ENCODE measurements at places on chromosomes 7 and 10. TPM values are rescaled to one million over a fixed set of nuclear protein-coding genes. Genes with fewer than 3 reads are reported as not detected.

DNA sequence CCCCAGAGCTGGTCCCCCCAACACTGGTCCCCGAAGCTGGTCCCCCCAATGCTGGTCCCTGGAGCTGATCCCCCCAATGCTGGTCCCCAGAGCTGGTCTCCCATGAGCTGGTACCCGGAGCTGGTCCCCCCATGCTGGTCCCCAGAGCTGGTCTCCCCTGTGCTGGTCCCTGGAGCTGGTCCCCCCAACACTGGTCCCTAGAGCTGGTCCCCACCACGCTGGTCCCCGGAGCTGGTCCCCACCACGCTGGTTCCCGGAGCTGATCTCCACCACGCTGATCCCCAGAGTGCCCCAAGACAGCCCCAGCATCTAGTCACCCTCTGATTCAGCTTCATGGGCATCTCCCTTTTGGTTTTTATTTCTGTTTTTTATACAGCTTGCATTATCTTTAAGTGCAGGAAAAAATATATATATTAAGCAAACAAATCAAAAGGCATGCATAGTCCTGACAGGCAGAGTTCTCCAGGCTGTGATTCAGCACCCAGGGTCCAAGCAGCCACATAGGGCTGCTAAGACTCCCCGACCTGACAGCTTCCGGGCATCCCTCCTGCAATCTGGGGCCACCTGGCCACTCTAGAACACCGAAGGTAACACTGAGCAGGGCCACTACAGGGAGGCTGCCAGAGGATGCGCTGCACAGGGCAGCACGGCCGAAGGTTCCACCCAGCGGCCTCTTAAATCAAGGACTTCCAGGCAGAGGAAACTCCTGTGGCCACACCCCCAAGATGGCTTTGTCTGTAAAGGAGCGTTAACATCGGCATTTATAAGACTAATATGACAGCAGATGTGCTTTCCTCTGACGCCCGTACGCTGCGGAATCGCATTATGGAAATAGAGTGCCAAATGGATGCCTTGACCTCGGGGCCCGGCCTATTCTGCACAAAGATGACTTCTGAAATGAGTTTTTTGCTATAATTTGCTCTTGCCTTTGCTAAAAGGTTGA is 215.0 kb downstream of the PTPRN2 start:
- no peak for DNase-seq

- no peak for DNase-seq
These were observed 13.3 kb upstream of the CNPY1 start for GRCh38 chr7:155559519-155560108.

DNA sequence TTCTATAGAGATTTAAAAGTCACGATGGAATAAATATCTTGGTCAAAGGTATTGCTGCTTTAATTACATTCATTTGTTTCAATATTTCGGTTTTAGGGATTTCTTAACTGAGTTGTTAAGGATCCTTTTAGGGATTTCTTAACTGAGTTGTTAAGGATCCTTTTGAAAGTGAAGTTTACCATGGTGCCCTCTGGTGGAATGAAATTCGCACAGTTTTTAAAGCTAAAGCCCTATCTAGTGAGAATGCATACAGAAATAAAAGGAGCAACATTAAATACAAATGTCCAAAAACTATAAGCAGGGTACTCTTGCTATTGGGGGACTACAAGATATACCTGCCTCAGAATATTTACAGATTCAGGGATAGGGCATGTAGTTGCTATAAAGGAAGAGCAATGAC is 193.7 kb downstream of the RNLS start:
- peak; percentile 10 for DNase-seq

DNA sequence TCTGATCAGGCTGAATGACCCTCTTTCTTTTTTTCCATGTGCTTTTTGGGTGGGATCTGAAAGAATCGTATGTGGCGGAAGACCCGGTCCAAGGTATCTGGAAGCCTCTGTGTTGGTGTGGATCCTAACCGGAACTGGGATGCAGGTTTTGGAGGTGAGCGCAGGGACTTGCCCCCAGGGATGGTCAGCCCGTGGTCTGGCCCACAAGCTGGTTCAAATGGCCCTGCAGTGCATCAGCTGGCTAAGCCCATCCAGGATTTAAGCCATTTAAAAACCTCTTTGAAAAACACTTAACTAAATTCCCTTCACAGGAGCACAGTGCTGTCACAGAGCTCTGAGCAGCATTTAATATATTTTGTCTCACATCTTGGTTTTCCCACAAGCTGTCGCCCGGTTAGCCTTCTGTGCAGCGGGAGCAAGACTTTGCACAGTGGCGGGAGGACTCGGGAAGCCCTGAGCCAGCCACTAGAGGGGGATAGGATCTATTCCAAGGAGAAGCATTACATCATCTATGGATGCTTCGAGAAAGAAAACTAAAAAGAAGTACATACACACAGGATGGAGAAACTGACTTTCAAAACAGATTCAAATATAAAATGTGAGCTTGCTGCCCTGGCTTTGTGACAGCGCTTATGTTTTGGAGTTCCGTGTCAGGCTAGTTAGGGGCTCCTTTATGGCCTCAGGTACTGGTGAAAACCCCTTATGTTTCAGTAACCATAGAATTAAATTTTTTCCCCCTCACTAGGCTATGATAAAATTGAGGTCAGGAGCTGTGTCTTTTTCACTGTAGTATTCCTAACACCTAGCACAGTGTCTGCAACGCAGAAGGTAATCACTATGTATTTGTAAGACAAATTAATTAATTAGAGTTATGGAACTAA is 11.3 kb downstream of the CPA2 start:
- DNase-seq = no peak

DNA sequence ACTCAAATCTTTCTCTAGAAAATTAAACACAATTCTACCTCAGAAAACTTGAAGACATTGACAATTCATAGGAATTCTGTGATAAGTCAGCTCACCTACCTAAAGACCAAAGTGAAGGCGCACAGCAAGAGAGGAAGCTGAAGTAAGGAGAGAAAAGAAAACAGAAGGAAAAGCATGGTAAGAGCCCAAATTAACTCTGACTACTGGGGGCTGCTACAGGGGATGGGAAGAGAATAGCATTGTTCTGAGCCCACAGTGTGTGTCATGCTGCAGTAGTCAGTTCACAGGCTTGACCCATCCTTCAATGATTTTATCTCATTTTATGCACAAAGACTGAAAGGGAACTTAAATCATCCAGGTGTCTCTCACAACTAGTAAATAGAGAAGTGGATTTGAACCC is 111.3 kb downstream of the PTEN start:
- DNase-seq = no peak

- no peak for DNase-seq
These were observed 54.7 kb downstream of the ARHGAP22 start for GRCh38 chr10:48550071-48550691.

- DNase-seq = no peak
These were observed 66.9 kb upstream of the FHIP2A start for GRCh38 chr10:114754445-114755320.

DNA sequence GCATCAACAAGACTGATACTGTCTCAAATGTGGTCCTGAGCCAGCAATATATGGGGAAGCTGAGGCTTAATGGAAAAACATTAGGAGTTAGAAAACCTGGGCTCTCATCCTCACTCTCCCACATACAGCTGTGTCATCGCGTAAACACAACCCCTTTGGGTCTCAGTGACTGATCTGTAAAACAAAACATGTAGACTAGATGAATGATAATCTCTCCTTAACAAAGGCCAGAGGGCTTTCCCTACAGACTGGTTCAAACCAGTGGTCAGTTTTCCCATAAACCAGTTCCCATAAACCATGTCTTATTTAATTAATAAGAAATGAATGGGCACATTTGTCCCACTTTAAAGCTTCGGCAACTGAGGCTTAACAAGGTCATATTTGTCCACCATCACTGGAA is 48.1 kb downstream of the OSBPL3 start:
- no peak for DNase-seq

GRCh38 chr7:24843821-24844434 is 86.7 kb upstream of the GSDME start:
- DNase-seq = no peak

DNA sequence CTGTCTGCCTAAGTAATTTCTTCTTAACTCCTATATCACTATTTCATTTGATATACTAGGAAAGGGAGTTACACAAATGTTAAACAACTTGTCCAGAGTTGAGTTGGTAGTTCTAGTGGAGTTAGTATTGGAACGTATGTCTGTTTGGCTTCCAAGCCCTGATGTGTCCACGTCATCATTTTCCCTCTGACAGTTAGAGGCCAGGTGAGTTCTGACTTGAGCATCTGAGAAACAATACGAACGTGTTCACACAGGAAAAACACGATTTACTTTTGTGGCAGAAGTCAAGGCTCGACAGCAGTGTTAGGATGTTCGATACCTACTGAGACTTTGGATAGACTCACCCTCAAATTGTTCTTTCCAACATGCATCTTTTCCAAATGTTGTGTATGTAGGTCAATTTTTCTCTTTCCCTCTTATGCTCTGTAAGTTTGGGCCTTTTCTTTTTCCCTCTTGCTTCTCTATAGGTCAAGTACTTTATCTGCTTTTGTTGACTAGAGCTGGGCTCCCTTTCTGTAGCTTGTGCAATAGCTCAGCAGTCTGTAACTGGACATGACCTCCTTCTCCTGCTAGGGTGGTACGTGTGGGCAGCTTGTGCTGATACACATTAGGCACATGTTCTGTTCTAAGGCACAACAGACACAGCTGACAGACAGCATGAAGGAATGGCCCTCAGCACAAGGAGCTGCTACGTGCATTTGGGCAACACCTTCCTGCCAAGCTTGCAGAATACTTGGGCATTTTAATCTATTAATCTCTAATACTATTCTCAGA is 222.9 kb downstream of the PTEN start:
- DNase-seq = no peak

DNA sequence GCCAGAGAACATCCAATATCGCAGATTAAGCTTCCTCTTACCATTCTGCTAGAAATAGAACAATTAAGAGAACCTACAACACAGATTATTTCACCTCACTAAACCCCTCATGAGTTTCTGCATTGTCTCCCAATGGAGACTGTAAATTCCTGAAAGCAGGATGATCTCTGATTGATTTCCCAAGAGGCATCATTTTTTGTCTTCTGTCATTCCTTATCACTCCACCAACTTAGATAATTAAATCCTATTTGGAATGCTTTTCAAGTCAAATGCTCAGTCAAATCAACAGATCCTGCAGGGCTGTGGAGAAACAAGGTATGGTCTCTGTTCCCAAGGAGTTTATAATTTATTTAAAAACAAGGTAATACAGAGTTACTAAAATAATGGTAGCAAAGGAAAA is 161.5 kb downstream of the MTERF1 start:
- no peak for DNase-seq

DNA sequence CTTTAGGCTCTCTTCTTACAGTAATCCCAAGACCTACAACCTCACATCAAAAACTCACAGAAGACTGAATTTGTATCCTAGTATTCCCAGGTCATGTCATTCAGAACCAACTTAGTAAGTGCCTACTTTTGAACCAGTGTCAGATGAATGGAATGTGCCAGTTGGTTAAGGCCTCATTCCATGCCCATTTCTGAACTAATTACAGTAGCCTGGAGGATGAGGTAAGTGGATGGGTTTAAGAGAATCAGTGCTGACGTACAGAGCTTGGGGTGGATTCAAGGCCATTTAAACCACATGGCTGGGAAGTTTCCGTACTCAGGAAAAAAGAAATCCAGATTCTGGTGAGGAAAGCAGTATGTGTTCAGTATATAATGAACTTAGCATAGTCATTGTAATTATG is 21.9 kb upstream of the FOXP2 start:
- DNase-seq = no peak

- DNase-seq = no peak
These were observed 25.5 kb upstream of the ABLIM1 start for GRCh38 chr10:114683593-114683992.

GRCh38 chr10:102470579-102471546 is 19.5 kb upstream of the C10orf95 start:
- DNase-seq = no peak

DNA sequence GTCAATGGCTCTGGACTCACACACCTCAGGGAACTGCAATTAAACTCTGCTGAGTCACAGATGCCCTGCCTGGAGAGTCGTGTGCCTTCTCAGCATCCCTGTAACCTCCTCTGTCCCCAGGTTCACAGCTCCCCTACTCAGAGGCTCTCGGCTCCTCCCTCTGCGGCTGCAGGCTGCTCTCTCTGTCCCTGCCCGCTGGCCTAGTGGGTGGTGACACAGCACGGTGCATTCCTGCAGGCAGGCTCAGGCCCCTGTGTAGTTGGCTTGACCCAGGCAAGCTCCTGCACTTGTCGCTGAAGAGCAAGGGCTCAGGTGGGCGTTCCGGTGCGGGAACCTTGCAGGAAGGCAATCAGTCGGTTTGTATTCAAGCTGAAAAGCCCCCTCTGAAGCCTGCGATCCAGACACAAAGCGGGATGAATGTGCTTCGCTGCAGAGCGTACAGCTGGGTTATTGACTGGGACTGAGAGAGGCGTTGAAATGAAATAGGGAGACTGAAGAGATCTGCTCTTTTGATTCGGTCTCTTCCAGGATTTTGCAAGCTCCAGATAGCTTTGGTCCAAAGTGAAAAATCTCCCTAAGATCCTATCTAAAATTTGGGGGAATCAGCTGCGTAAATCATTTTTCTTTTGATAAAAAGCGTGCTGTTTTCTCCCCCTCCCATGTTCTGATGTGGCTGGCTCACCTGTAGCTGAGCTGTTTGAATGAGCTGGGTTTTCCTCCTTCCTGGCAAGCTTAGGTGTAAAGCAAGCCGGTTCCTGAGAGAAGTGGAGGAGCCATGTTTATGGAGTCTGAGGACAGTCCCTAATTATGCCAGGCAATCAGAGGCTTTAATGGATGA is 208.7 kb upstream of the PHYHIPL start:
- no peak for DNase-seq

DNA sequence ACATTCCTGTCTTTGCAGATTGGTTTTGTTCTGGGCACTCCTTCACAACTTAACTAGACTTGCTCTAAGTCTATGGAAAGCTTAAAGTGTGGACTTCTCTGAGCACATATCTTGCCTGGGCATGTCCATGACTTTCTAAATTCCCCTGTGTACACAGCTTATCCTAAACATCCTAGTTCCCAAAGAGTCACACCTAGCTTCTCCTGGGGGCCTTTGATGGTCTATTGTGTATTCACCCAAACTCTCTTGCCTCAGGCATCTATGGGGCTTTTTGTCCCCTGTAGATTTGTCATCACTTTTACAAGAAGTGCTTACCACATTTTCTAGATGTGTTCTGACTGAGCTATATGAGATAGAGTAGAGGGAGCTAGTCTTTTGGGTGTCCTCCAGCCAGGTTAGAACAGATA is 12.2 kb upstream of the ZNF488 start:
- DNase-seq = no peak

GRCh38 chr10:97928897-97929296 is 79.3 kb downstream of the GOLGA7B start:
- no peak for DNase-seq

Gene PILRB
- polyA plus RNA-seq = 18.1 TPM

Gene SAMD9
- polyA plus RNA-seq = 28.4 TPM

Gene FAM25G
- not detected for polyA plus RNA-seq

Gene C7orf33
- polyA plus RNA-seq = not detected

Gene GHRHR
- polyA plus RNA-seq = not detected

Gene PRSS37
- polyA plus RNA-seq = not detected

Gene CYP3A7
- not detected for polyA plus RNA-seq

Gene ASB10
- polyA plus RNA-seq = not detected

Gene GOLGA7B
- 0.62 TPM for polyA plus RNA-seq

Gene ZNF853
- polyA plus RNA-seq = 11.2 TPM

Gene TMEM270
- not detected for polyA plus RNA-seq

Gene SEC31B
- polyA plus RNA-seq = 2.3 TPM

Gene CRYGN
- 0.41 TPM for polyA plus RNA-seq

Gene NRBF2
- 29.7 TPM for polyA plus RNA-seq

Gene KLF14
- not detected for polyA plus RNA-seq

Gene CLDN4
- not detected for polyA plus RNA-seq

Gene PHYHIPL
- polyA plus RNA-seq = not detected

Gene PLXNA4
- 0.05 TPM for polyA plus RNA-seq
